Kidney tubule cell (primary cell): ENCODE measurements at places on chromosomes 16 and 17.

DNA sequence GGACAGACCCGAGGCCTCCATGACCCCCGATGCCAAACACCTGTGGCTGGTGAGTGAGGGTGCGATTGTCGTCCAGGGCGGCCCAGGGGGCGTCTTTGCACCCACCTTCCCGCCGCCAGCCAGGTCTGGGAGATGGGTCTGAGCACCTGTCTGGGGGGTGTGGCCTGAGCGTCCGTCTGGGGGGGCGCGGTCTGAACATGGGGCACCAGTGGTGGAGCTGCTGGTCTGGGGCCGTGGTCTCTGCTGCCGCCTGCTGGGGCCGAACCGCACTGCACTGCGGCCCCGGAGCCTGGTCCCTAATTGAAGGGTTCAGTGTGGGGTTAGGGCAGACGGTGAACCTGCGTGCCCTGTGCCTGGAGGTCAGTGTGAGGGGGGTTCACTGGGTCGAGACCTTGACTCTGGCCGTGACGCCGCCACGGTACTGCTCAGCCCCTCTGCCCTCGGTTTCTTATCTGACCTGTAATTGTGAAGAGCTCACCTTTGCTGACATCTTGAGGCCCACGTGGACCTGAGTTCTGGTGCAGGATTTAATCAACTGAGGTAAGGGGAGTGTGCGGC lies 12.6 kb upstream of the TCF25 start:
- DNase-seq, result peak; percentile 60

DNA sequence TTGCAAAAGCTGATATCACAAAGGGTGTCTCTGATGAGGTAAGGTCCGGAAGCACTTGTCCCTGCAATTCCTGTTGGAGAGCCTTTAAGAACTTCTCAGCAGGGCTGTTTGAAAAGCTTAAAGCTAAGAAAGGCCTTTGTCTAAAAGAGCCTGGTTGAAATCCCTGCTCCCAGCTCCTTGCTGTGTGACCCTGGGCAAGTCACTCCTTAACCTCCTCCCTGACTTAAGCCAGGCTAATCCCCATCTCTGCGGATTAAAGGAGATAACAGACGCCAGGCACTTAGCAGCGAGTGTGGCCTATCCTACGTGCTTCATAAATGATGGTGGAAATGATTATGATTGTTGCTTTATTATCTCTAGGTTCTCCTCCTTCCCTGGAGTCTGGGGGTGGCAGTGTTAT lies 368.0 kb upstream of the RBFOX1 start:
- DNase-seq, result no peak

- DNase-seq, result no peak
Measured at GRCh38 chr16:1014771-1015495, 33.4 kb downstream of the SOX8 start.

GRCh38 chr17:81646869-81647600 lies 9.3 kb downstream of the PDE6G start:
- no peak for DNase-seq

DNA sequence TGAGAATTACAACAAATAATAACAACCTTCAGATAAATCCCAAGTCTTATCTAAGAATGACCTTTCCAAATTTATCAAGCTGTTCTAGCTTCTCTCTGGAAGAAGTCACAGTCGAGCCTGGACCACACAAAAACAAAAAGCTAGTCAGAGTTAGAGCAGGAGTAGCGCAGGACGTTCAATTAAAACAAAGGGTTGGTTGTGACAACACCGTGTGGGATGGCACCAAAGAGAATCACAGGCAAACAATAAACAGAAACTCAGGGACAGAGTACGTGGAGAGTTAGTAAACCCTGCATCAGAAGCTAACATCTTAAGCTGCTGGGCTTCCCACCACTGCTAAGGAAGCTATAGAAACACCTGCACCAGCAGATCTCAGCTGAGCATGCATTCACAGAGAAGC lies 23.8 kb downstream of the ARHGAP17 start:
- DNase-seq, result no peak

- no peak for DNase-seq
Measured at GRCh38 chr16:27400751-27401620, 988 bp upstream of the IL21R start.
